Stimulated activated CD8-positive, alpha-beta memory T cell treated with anti-CD3 and anti-CD28 coated beads, Interleukin-4, amount 100 ng/mL, for 24 hours (primary cell): ENCODE measurements at places on chromosomes 6 and 20.
A peak's percentile ranks its signal among the peaks of the same experiment; 100 is the strongest.

DNA sequence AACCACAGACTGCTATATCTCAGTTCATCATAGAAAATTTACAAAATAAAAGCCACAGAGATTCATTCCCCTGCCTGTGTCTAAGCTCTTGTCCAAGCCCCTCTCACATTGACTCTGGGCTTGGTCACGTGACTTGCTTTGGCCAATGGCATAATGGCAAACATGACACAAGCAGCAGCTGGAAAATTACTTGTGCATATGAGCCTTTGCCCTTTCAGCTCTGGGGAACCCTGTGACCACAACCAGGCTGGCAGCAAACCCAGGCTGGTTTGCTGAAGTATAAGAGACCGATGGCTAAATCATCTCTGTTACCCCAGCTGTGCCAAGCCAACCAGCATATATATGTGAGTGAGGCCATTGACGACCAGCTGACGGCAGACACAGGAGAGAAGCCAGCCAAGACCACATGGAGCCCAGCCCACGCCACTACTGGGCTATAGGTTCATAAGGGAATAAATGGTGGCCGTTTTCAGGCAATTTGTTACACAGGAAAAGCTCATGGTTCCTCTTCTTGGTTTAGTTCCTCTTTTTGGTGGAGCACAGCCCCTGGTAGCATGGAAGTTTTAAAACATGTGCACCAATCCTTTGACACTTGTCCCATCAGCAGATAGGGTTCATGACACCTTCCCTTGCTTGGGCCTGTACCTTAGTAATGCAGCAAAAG lies 31.8 kb upstream of the RSPO4 start:
- DNase-seq: peak; percentile 1

DNA sequence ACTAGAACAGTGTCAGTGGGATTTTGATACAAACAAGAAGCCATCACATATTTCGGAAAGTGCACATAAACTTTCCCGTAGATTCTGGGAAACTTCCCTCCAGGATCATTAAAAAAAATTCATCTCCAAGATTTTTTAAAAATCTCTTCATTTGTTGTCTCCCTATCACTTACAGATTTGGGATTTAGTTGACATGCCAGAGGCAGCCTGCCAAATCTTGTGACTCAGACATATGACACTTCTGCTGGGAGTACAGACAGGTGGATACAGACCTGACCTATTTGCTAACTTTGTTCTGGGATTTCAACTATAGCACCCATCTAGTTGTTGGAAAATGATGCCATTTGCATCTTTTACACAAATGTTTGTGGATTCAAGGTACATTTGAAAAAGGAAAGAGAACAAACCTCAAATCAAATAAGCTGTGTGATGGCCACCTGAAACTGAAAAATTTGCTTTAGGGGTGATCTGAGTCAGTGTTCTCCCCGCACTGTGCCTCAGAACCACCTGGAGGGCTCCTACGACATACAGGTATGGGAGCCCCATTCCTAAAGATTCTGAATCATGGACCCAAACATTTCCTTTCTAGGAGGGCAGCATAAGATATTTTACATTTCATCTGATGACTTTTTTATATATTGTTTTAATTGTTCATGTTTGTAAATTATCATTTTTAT lies 21.9 kb upstream of the CD2AP start:
- DNase-seq: no peak

GRCh38 chr20:13396826-13397225 lies 175.8 kb downstream of the ISM1 start:
- DNase-seq: no peak

GRCh38 chr20:35611482-35611881 lies 4.1 kb upstream of the SPAG4 start:
- DNase-seq: no peak

GRCh38 chr6:71126506-71126905 lies 162.1 kb upstream of the OGFRL1 start:
- no peak for DNase-seq

DNA sequence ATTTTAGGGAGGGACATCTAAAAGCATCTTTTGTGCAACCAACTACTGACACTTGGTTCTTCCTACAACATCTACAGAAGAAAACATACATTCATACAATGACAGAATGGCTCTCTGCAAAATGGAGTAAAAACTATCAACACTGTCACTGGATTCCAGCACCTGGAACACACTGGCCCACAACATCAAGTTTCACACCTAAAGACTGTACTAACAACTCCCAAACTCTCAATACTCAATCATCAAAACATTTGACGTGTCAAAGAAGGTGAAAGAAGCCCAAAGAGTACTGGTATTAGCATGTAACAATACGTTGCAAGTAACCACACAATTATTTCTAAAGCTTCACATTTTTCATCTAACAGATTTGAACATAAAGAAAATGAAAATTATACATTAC lies 2.1 kb downstream of the CPNE1 start:
- no peak for DNase-seq

GRCh38 chr6:89410788-89411144 lies 1.3 kb downstream of the RRAGD start:
- no peak for DNase-seq

DNA sequence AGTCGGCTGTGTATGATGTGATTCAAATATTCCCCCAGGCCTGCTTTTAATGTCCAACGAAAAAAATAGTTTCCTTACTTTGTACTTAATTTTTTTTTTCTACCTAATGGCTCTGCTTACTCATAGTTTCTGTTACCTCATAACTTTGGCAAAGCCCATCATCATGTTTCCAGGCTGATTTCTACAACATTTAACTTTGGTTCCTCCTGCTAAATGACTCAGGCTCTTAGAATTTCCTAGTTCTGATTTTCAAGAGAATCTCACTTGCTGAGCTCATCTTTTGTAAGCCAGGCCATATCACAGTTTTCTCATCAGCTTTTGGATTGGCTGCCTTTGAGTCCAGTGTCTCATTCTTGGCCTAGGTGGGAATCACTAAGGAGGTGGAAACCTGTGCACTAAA lies 323.1 kb downstream of the HDGFL1 start:
- DNase-seq: no peak

- no peak for DNase-seq
Measured at GRCh38 chr6:115896538-115897129, 164.1 kb downstream of the FRK start.

- DNase-seq: no peak
Measured at GRCh38 chr20:24366336-24367004, 103.0 kb upstream of the SYNDIG1 start.

- no peak for DNase-seq
Measured at GRCh38 chr20:34579979-34580940, 21.7 kb downstream of the MAP1LC3A start.

DNA sequence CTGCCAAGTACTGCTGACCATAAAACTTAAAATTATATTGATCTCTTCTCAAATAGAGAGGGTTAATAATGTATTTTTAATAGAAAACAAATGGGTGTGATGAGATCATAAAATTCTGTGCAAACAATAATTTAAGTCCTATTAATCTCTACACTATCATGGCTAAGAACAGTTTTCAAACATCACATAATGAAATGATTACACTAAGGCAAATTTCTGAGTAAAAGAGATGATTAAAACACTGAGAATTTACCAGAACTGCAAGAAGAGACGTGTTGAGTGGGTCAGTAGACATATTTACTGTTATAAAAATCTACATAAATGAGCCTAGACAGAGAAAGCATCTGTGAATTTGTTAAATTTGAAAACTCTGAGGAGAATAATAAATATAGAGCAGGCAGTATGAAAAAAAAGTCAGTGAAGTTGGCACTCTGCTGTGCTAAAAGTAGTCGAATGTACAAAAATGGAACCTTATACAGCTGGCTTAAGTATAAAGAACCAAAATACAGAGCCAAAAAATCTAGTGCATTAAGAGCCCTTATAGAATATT lies 302.6 kb upstream of the MANEA start:
- no peak for DNase-seq

DNA sequence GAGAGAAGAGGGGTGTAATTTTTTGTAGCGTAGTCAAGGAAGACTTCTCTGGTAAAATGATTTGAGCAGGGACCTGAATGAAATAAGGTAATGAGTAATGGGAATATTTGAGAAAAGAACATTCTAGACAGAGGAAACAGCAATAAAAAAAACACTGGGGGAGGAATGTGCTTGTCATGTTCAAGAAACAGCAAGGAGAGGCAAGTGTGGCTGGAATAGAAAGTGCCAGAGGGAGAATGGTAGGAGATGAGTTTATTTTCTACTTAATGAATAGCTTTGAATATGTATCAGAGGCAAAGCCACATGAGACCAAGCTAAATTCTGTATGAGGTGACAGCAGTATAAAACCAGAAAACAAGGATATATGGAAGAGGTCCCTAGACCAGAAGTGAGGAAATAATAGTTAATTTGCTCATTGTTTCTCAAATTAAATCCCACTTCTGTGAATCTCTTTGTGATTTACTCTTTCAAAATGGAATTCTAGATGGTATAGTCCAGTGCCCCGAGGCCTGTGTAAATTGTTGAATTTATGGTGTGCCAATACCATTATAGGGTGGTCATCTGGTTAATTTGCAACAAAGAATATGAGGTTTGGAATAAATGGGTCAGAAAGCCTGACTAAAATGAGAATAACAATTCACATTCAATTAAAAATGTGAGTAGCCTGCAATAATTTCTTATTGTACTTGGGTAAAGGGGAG lies 170.2 kb downstream of the CDKAL1 start:
- no peak for DNase-seq

DNA sequence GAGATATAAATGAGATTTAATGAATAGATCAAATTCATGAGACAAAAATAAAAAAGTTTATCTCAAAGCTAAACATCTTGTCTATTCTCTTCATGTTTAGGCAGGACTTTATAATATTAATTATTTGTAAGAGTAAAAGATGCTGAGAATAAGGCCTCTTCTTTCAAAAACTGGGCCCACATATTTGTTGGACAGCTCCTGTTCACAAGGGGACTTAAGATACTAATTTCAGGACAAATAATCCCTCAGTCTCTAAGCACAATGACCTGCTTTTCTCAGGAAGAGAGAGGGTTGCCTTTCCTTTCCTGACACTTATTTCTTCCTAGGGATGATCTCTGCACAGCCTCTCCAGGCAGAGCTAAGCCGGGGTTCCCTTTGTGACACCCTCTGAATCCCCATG lies 43.3 kb downstream of the NOX3 start:
- DNase-seq: no peak
